ENCODE measurements at places on chromosomes 4 and X.

DNA sequence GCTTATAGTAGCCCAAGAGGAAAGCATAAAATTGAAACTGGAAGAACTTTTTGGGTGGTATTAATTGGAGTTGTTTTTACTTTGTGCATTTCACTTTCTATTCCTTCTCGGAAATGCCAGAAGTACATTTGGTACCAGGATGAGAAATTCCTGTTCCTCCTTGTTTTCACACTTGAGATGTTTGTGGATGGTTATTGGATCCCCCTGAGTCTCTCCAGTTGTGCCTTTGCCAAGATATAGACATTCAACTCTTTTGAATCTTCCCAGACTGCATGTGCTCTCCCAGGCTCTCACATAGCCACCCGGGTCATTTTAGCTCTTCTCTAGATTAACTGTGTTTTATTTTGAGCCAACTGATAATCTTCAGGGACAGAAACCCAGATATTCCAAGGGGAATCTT lies 120.5 kb downstream of the AFF1 start:
- DNase-seq, result no peak

DNA sequence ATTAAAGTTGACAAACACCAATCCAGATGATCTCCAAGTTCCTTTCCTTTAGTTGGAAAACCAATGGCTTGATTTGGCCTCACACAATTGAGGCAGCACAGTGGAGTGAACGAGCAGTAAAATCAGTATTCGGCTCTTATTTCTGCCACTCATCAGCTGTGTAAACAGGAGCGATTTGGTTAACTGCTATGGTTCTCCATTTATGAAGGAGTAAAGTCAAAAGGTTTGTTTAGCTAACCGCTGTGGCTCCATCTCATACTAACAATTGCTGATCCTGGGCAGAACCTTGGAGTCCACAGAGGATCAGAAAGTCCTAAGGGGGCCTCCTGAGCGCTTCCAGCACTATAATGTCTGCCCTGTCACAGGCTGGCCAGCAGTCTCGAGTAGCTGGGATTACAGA lies 54.5 kb upstream of the EXOC1L start:
- no peak for DNase-seq

- DNase-seq, result no peak
Observed at GRCh38 chr4:54548098-54548620, 109.6 kb upstream of the KIT start.

DNA sequence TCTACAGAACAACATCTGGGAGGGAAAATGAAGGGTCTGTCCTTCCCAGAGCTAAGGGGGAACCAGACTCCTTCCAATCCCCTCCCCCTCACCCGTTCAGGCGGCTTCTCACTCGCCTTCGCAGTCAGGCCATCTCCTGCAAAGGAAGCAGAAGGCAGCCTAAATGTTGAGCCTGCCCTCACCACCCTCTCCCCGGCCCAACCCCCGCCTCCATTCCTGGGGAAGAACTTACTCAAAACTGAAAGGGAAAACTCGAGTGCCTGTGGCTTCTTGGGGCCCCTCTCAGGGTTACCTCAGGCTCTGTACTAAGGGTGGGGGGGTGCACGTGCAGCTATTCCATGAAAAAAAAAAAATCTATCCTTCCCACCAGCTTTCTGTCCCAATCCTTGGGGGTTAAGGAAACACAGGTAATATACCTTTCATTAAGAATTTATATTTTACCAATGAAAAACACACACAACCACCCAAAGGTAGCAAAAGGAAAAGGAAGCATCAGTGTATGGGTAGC lies 2.4 kb downstream of the ZMYM3 start:
- no peak for DNase-seq

GRCh38 chrX:105745863-105746262 lies 76.5 kb upstream of the NRK start:
- DNase-seq, result no peak

DNA sequence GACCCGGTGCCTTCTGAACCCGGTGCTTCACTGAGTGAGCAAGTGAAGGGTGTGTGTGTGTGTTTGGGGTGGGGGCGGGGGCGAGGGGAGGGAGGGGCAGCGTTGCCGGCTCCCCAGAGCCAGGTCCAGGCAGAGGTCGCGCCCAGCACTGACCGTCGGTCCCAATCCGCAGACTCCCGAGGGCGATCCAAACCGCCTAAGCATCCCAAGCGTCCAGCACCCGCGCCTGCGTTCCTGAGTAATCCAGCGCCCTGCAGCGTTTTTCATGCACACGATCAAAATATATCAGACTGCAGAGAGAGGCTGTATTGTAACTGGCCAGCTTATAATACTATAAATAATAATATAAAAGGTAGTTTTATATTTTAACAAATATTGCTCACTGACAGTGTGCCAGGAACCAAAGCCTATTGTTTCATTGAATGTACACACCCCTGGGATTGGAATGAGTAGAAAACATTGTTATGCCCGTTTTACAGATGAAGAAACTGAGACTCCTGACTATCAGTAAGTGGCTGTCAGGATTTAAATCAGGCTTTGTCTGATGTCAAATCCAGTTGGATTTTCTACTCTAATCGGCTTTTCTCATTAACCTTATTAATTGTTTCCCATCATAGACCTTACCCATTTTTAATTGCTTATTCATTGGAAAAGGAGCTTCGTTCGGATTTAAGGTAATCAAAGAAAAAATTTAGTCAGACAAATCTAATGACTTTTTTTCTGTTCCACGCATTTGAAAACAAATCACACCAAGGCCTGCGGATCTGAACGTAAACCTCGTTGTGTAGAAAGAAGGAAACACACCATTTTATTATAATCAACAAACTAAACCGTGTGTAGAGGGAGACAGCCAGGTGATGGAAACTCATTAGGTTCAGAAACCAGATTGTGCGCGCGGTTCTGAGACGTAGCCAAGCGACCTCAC lies 4.0 kb upstream of the NKX3-2 start:
- no peak for DNase-seq

DNA sequence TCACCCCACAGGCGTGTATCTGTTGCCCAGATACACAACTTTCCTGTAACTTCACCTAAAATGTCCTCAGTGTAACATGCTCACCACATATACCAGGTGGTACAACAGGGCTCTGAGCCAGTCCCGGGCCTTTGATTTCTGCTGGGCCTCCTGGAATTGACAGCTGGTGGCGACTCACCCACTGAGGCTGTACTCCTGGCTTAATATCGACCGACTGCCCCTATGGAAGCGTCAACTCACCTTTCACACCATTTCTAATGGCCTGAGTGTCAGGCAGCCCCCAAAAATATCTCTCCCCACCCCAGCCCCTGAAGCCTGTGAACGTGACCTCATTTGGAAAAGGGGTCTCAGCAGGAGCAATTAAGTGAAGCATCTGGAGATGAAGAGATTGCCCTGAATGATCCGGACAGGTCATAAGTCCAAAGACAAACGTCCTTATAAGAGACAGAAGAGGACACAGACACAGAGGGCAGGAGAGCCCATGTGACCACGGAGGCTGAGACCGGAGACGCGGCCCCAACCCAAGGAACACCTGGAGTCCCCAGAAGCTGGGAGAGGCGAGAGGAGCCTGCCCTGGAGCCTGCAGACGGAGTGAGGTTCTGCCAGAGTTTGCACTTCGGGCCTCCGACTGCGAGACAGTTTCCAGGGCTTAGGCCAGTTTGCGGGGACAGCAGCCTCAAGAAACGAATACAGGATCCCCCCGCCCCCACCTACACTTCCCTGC lies 12.6 kb upstream of the MXD4 start:
- DNase-seq, result no peak

DNA sequence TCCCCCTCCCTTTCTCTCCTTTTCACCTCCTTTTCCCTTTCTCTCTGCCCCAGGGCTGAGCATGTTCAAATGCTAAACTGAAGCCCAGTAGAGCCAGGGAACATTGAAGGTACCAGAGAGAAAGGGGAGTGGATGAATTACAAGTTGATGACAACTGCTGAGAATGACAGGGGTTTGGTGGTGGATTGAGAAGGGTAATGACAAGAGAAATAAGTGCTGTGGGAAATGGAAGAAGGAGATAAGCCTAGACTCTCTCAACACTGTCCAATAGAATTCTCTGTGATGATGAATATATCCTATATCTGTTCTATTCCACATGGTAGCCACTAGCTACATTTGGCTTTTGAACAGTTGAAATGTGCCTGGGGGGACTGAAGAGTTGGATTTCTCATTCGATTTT lies 154.5 kb downstream of the TMEM164 start:
- DNase-seq, result no peak

- no peak for DNase-seq
Observed at GRCh38 chr4:84502955-84503373, 3.9 kb upstream of the NKX6-1 start.

- DNase-seq, result no peak
Observed at GRCh38 chrX:149982310-149982709, 44.0 kb upstream of the EOLA2 start.

DNA sequence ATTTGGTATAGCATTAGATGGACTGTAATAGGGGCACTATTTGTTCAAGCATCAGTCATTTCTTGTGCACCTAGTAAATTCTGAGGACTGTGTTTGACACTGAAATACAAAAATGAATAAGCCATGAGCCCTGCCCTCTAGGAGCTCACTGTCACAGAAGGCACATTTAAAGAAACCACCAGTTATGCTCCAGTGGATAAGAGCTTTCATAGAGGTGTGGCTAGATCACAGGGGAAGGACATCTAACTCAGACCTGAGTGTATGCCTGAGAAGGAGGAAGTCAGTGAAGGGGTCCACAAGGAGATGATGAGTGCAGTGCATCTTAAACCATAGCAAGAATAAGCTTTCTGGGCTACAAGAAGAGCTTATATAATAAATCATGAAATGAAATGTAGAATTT lies 40.1 kb downstream of the BTC start:
- no peak for DNase-seq

GRCh38 chr4:88720451-88721428 lies 23.1 kb upstream of the NAP1L5 start:
- peak; percentile 9 for DNase-seq

GRCh38 chr4:135552131-135552530 lies 1350.5 kb upstream of the PABPC4L start:
- no peak for DNase-seq

DNA sequence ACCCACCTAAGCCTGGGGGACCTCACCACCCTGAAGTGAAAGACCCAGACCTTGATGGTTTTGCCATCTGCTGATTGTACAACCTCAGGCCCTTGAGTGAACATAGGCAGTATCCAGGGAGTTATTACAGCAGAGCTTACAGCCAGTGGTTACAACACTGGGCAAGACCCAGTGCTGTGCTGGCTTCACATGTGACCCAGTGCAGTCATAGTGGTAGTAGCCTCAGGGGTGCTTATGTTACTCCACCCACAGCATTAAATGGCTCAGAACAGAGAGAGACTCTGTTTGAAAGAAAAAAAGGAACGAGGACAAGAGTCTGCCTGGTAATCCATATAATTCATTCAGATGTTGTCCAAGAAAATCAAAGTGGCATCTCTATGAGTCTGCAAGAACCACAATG lies 45.2 kb upstream of the DACH2 start:
- DNase-seq, result no peak

- no peak for DNase-seq
Observed at GRCh38 chrX:150050387-150050786, 112.1 kb upstream of the EOLA2 start.

- DNase-seq, result no peak
Observed at GRCh38 chr4:13933191-13933590, 305.7 kb upstream of the BOD1L1 start.

- DNase-seq, result no peak
Observed at GRCh38 chr4:100746141-100746739, 228.4 kb upstream of the EMCN start.

- no peak for DNase-seq
Observed at GRCh38 chrX:136061286-136061685, 76.1 kb downstream of the SLC9A6 start.

DNA sequence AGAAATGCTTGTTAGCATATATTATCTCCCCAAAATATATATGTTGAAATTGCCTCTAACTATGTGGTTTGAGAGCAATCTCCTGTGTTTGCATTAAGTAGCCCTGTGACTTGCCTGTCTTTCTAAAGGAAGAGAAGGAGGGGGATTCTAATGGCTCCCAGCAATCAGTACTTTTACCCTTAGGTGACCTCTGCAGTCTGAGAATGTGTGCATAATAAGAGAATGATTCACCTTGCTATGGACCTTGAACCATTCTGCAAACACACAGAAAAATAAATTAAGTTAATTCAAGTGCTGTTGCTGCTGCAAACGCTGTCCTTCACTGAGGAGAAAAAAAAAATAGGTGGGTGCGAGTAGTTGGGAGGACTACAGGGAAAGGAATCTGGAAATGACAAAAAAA lies 322.2 kb downstream of the IQCM start:
- no peak for DNase-seq

DNA sequence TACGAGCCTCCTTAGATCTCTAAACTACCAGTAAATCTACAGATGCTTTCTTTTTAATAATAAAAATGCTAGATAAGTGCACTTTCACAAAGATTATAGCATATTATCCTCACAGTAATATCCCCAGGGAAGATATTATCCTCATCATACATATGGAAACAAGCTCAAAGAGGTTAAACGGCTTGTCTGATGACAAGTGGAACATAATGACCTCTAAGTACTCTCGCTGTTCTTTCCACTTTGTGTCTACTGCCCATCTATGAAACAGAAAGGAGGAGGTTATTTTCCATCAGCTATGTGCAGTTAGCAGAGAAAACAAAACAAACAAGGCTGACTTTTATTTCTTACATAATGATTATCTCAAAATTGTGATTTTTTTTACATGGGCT lies 42.8 kb upstream of the PRDM8 start:
- no peak for DNase-seq

DNA sequence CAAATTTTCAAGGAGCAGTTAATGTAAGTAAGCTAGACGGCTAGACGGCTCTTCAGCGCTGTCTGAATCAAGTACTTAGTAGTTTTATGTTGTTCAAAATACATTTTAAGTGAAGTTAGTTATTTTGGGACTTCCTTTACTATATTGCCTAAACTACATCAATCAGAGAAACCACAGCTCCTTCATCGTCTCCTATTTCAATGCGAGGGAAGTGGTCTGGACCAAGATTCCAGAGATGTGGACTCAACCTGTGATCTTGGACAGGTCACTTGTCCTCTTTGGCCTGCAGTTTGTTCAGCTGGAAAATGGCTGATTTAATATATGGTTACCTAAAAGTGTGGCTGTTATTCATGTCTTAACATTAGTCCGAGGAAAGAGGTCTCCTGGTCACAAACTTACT lies 10.6 kb downstream of the ING2 start:
- no peak for DNase-seq

DNA sequence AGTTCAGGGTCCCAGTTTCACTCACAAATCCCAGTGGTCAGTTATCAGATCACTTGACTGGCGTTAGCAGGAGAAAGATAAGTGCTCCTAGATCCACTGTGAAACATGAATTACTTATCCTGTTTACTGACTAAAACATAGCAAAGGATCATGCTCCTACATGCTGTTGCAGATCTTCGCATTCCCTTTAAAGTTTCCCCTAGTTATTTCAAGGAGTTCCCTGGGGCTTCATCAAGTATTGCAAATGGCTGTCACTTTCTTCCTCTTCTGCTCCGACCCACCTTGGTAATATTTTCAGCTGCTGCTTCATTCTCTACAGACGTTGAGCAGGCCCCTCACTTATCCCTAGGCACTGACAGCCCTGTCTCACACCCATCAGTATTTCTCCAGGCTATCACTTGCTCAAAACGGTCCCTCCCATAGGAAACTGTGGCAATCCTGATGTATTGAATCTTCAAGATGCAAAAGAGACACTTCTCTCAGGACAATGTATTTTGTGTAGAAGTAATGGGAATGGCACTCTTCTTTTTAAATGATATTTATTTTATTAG lies 466.0 kb downstream of the INPP4B start:
- DNase-seq, result no peak

GRCh38 chr4:129113919-129114318 lies 18.0 kb downstream of the C4orf33 start:
- no peak for DNase-seq
